ENCODE measurements at places on chromosomes 7 and 10.

- no peak for DNase-seq
These were observed 31.9 kb downstream of the DLD start for GRCh38 chr7:107922886-107923285.

DNA sequence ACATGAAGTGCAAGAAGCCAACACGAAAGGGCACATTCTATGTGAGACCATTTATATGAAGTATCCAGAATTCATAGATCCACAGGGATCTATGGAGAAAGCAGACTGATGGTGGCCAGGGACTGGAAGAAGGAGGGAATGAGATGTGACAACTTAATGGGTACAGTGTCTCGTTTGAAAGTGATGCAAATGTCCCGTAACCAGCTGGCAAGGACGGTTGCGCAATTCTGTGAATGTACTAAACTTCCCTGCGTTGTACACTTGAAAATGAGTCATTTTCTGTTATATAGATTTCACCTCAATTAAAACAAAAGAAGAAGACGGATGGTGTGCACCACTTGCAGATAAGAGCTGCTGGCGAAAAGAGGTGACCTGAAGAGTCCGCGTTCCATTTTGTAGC, 861.1 kb downstream of the TYW1 start:
- DNase-seq, result no peak

GRCh38 chr10:13231190-13231589, 3.0 kb downstream of the UCMA start:
- DNase-seq, result no peak

- peak; percentile 50 for DNase-seq
These were observed 14.8 kb upstream of the WNT16 start for GRCh38 chr7:121313793-121314676.

- no peak for DNase-seq
These were observed 947.8 kb downstream of the XPNPEP1 start for GRCh38 chr10:108975459-108976058.

All from GM12864 (cell line).